ENCODE measurements at places on chromosomes 7 and 10. TPM values are rescaled to one million over a fixed set of nuclear protein-coding genes. Genes with fewer than 3 reads are reported as not detected.

- DNase-seq, result no peak
Observed at GRCh38 chr10:9076066-9076465, 1021.6 kb downstream of the GATA3 start.

- no peak for DNase-seq
Observed at GRCh38 chr7:123581162-123581459, 20.5 kb upstream of the ASB15 start.

GRCh38 chr10:24197263-24197662, 11.7 kb upstream of the KIAA1217 start:
- DNase-seq, result no peak

DNA sequence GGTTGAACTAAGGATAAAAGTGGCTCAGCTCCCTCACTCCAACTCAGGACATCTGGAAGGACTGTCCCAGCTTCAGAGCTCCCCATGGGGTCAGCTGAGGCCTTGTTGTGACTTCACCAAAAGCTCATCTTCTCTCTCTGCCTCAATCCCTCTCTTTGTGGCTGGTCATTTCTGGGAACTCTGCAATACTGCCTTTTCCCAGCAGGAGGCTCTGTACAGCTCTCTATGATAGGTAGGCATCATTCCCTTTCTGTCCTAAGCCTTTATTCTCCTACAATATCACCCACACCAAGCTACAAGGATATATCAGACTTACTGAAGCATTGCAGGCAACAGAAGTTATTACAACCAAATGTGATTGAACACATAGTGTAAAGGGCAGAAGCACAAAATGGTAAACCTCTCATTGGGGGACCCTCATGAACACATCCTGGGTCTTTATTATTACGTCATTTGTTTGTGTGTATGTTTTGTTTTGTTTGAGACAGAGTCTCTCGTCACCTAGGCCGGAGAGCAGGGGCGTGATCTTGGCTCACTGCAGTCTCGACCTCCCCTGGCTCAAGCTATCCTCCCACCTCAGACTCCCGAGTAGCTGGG, 36.7 kb upstream of the PRPS1L1 start:
- peak; percentile 88 for DNase-seq

GRCh38 chr7:38950309-38950708, 27.4 kb upstream of the POU6F2 start:
- peak; percentile 11 for DNase-seq

GRCh38 chr10:122656308-122656705, 43.3 kb downstream of the C10orf120 start:
- no peak for DNase-seq

- DNase-seq, result no peak
Observed at GRCh38 chr7:6398943-6399342, 48.8 kb downstream of the DAGLB start.

DNA sequence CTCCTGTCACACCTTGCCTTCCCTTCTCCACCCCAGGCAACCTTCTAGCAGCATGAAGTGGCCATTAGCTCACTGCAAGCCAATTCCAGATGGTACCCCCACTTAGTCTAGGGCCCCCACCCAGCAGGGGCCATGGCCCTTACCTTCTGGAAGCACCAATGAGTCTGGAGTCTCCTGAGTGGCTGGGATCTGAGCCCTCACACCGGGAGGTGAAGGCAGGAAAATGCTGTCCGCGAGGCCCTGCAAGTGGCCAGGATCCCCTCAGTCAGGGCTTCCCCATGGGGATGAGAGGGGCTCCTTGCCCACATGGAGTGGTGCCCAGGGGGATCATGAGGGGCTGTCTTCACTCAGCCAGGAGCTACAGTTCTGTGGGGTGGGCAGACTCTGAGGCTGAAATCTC, 4.6 kb downstream of the AQP1 start:
- no peak for DNase-seq

DNA sequence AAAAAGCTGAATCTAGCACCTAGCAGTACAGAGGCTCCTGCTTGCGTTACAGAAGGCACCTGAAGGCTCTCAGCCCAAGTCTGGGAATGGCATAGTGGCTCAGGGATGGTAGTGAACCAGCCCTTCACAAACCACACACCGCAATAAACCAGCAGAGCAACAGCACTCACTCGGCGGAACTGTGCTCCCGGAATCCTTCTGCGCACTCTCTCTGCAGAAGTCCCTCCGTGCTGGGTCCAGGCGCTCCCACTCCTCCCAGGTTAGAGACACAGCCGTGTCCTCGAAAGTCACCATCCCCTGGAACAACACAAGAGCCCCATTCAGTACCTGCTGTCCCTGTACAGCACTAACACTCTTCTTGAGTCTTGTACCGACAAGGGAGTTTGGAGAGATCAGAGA, 1.5 kb downstream of the ZNF394 start:
- DNase-seq, result no peak

DNA sequence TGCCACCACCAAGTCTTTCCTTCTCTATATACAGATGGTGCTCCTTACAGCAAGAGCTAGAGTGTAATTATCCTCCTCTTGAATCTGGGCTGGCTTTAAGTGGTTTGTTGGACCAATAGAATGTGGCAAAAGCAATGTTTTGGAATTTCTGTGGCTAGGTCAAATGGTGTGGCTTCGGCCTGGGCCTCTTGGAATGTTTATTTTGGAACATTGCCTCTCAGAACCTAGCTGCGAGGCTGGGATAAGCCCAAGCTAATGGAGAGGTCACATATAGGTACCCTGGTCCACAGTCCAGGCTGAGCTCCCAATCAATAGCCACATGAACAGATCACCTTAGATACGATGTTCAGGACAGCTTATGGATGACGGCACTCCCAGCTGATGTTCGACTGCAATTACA, 556.7 kb downstream of the TYW1 start:
- DNase-seq, result no peak

DNA sequence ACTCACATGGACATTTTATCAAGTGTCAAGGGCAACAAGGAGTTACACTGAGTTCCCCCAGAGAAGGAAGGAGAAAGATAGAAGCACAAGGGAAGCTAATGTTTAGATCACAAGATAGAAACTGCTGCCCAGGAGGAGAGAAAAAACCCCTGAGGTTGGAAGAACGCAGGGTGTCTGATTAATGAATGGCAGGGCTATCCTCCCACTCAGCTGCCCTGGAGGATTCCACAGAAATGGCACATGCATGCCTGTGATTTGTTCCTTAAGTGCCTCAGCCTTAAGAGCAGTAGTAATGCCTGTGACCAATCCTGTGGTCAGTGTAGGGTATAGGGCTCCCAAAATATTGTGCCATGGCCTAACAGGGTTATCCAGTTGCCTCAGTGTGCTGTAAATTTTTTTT, 20.2 kb downstream of the DNAJB9 start:
- DNase-seq, result peak; percentile 94

Gene TSPAN33
- total RNA-seq, result 39.3 TPM

All from SK-MEL-5 (cell line).